MCF 10A (cell line): ENCODE measurements at places on chromosomes 6 and 20. TPM values are rescaled to one million over a fixed set of nuclear protein-coding genes. Genes with fewer than 3 reads are reported as not detected.

DNA sequence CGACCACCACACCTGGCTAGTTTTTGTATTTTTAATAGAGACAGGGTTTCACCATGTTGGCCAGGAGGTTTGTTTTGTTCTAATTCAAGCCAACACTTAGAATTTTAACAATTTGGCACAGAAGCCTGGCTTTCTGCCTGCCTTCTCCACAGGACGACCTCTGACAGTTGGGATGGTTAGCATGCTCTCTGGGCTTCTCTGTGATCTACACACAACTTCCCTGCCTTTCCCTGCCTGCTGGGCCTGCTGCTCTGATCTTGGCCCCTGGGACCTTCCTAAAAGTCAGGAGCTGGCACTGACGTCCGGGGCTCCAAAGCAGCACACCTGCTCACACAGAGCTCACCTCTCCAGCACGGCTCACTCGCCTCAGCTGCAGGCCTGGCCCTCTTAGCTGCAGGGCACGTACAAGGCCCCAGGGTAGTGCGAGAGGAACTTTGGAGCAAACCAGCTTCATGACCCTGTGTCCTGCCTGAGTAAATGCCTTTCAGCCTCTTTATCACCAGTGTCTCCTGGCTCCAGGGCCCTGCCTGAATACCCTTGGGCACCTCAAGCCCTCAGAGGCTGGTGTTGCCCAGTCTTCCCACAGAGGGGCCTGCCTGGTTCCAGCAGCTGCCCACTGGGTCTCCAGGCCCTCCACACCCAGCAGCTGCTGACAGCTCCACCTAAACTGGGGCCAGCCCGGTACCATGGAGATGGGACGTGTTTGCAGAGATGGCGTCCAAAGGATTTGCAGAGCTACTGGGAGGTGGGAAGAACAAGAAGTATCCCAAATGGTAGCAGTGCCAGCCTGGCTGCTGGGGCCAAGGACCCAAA, 96.0 kb downstream of the PSMB1 start:
- H3K4me3 ChIP-seq, result no peak overlapping the region
- DNase-seq, result no peak
- H3K27ac ChIP-seq, result no peak overlapping the region
- no peaks in the 10 kb centered on the region for H3K27me3 ChIP-seq
- H3K4me1 ChIP-seq, result no peaks in the 10 kb centered on the region

GRCh38 chr6:169961772-169962561, 210.5 kb downstream of the ERMARD start:
- DNase-seq, result no peak
- H3K4me3 ChIP-seq, result no peak overlapping the region
- H3K4me1 ChIP-seq, result no peaks in the 10 kb centered on the region
- peaks cover 16% of the 10 kb centered on the region for H3K27me3 ChIP-seq
- H3K27ac ChIP-seq, result no peak overlapping the region

MOG gene
- total RNA-seq, result not detected in 2 replicates

DNA sequence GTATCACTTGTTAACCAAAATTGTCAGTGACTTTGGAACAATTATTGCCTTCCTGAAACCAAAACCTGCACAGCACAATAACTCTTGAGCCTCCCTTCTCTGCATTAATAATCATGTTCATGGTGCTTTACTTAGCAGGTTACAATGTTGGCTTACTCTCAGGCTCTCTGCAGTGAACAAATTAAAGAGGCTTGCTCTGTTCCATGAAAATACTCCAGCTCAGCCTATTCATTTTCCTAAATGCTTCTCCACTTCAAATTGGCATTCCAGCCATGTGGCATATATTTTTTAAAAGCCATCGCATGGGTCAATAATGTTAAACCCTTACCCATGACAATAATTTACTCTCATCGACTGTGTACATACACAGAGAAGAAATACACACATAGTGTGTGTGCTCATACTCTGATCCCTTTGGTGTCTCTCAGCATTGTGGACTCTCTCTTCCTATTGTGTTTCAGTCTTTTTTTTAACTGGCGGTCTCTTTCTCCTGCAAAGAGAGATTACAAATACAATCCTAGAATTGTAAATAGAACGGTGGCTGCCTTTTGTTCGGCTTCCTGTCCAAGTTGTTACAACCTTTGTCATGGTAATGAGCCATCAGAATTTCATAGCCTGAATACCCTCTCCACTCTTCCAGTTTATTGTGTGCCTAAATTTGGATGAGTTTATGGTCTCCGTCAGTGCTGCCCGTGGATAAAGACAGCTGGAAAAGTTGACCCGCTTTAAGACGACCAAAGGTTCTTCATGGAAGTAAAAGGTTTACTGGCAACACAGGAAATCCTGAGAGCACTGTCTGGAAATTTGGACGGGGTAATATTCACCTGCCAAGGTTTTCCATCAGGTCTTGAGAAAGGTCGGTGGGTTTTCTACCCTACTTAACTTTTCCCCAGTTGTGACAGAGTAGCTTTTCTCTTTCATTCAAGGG, 263.6 kb downstream of the CD83 start:
- H3K27me3 ChIP-seq, result no peaks in the 10 kb centered on the region
- no peaks in the 10 kb centered on the region for H3K36me3 ChIP-seq
- no peak overlapping the region for H3K27ac ChIP-seq
- H3K4me1 ChIP-seq, result no peaks in the 10 kb centered on the region
- H3K4me3 ChIP-seq, result no peak overlapping the region
- DNase-seq, result no peak

DNA sequence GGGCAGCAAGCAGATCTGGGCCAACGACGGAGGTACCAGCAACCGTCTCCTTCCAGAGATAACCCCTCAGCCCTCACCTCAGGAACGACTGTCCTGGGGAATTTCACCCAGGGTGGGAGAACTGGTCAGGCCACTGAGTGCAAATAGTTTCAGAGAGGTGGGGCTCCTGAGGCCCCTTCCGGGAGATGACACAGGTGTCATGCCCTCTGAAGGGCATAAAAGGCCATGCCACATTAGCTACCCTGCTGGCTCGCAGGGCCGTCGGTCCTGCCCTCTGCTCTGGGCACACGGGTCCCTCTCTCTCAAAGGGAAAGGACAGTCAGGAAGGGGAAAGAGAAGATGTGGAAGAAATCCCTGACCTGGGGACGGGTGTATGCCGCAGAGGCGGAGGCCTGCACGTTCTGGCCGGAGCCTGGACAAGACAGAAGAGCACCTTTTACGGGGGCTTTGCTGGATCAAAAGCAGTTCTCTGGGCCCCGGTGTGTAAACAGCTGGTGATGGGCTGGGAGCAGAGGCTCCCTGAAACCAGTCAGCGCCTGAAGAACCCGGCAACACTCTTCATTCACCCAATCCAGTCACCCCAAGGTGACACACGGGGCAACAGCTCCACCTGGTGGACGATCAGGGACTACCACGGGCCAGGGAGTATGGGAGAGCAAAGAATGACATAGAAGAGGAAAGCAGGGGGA, 6.4 kb upstream of the TAF8 start:
- DNase-seq, result peak; percentile 92
- H3K4me1 ChIP-seq, result peaks cover 39% of the 10 kb centered on the region
- H3K36me3 ChIP-seq, result peaks cover 22% of the 10 kb centered on the region
- H3K27me3 ChIP-seq, result no peaks in the 10 kb centered on the region
- H3K4me3 ChIP-seq, result peak overlapping the region; percentile 91
- H3K27ac ChIP-seq, result peak overlapping the region; percentile 60

GRCh38 chr6:136609873-136610706, 59.9 kb upstream of the MAP7 start:
- H3K27ac ChIP-seq, result peak overlapping the region; percentile 94
- H3K27me3 ChIP-seq, result no peaks in the 10 kb centered on the region
- peak overlapping the region; percentile 36 for H3K4me3 ChIP-seq
- DNase-seq, result peak; percentile 99

DNA sequence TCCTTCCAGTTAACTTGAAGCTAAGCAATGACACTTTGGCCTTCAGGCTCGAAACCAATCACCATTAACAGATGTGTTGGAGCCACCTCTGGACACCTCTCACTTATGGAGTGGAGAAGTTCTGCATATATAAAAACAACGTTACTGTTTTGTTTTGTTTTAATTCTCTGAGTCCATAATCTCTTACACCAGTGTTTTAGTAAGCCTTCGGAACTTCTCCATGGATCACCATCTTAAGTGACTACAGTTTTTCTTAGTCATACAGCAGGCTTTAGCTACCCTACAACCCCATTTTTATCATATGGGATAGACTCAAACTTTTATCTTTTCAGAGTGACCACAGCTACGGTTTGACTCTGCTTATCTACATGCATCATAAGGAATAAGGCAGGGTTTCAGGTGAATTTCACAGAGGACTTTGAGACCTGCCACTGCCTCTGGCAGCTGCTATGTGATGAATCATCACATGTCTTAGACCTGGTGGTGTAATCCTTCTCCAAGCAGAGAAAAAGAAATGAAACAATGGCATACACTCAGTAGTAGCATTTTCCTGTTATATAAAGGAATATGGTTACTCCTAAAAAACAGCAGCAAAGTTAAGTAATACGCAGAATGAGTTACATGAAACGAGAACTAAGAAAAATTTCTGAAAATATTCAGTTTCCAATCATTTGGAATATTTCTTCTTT, 5.5 kb upstream of the HDDC2 start:
- peaks cover 7% of the 10 kb centered on the region for H3K27me3 ChIP-seq
- peak; percentile 63 for DNase-seq
- no peaks in the 10 kb centered on the region for H3K36me3 ChIP-seq
- H3K4me1 ChIP-seq, result peaks cover 17% of the 10 kb centered on the region
- no peak overlapping the region for H3K4me3 ChIP-seq

GRCh38 chr20:18796282-18796833, 17.2 kb upstream of the SCP2D1 start:
- H3K27me3 ChIP-seq, result no peaks in the 10 kb centered on the region
- no peak overlapping the region for H3K4me3 ChIP-seq
- H3K36me3 ChIP-seq, result no peaks in the 10 kb centered on the region
- no peak overlapping the region for H3K27ac ChIP-seq

NKX2-2 gene
- not detected in 2 replicates for total RNA-seq

GRCh38 chr20:259981-260380, 2.5 kb downstream of the DEFB132 start:
- H3K4me3 ChIP-seq, result no peak overlapping the region
- H3K27ac ChIP-seq, result no peak overlapping the region
- no peaks in the 10 kb centered on the region for H3K36me3 ChIP-seq
- DNase-seq, result peak; percentile 20
- H3K27me3 ChIP-seq, result peaks cover 50% of the 10 kb centered on the region
- H3K4me1 ChIP-seq, result no peaks in the 10 kb centered on the region

MLIP gene
- 0.61 TPM in 1 of 2 replicates, not detected in the other for total RNA-seq

DNA sequence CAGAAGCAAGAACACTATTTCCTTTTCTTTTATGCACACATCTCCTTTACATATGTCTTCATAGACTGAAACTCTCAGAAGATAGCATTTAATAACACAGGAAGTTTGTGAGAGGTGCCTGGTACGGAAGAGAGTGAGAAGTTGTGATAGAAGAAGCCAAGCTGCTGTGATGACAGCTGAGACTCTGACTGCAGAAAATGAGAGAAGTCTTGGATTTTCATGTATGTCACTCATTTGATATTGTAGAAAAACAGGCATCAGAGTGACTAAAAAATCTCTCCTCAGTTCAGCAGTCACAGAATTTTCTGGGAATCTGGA, 154.9 kb upstream of the BMP2 start:
- no peak overlapping the region for H3K4me3 ChIP-seq
- H3K4me1 ChIP-seq, result peaks cover 21% of the 10 kb centered on the region
- H3K27ac ChIP-seq, result no peak overlapping the region
- H3K27me3 ChIP-seq, result no peaks in the 10 kb centered on the region
- DNase-seq, result no peak

CST5 gene
- not detected in 2 replicates for total RNA-seq

DDX43 gene
- not detected in 2 replicates for total RNA-seq

DNA sequence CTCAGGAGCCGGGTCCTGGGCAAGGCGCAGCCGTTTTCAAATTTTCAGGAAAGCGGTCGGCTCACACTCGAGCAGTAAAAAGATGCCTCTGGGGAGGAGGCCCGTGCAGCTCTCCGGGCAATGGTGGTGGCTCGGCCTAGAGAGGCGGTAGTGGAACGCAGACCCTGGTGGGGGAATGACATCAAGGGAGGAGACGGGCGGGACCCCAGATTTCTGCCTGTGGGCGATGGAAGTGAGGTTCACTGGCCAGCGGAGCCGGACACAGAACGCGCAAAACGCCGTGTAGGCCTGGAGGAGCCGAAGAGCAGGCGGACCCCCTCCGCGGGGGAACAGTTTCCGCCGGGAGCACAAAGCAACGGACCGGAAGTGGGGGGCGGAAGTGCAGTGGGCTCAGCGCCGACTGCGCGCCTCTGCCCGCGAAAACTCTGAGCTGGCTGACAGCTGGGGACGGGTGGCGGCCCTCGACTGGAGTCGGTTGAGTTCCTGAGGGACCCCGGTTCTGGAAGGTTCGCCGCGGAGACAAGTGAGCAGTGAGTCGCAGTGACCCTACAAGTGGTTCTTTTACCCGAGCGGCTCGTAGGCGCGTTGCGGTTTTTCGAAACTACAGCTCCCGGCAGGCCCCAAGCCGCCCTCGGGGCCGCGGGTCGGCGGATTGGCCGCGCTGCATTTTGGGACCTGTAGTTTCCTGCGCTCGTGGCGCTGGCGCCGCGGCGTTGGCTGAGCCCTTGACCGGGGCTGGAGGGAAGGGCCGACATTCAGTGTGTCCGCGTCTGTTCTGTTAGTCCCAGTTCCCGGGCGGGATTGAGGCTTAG, at the start of gene RTEL1:
Gene RTEL1 (plus strand): TSS at position 376 of the 812 bp plus-strand sequence. CDS start 1,091 bp downstream, outside the sequence.
- no peaks in the 10 kb centered on the region for H3K27me3 ChIP-seq
- H3K4me1 ChIP-seq, result peaks cover 9% of the 10 kb centered on the region
- DNase-seq, result peak; percentile 88
- peak within 1 kb of the TSS; percentile 97 for H3K27ac ChIP-seq
- peak within 1 kb of the TSS; percentile 88 for H3K4me3 ChIP-seq

DNA sequence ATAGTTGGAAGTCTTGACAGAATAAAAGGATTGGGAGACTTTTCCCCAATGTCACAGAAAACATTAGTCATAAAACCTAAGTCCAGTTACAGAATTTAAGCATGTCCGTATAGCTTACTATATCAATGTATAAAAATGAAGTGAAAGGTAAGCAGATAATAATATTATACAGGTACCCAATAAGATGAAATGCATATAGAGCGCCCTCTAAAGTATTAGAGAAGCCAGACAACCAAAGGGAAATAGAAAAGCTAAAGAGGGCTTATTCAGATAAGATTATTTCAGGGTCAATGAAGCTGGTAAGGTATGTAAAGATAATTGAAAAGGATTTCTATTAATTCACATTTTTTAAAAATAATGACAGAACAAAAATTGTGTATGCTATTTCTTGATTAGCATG, 947.7 kb upstream of the MAP3K7 start:
- H3K4me1 ChIP-seq, result no peaks in the 10 kb centered on the region
- H3K4me3 ChIP-seq, result no peak overlapping the region
- no peaks in the 10 kb centered on the region for H3K36me3 ChIP-seq
- peak; percentile 2 for DNase-seq

- DNase-seq, result no peak
- H3K27ac ChIP-seq, result no peak overlapping the region
- no peaks in the 10 kb centered on the region for H3K36me3 ChIP-seq
- H3K4me1 ChIP-seq, result no peaks in the 10 kb centered on the region
Observed at GRCh38 chr6:123850555-123850954, 46.9 kb downstream of the NKAIN2 start.

- no peak overlapping the region for H3K4me3 ChIP-seq
- H3K27me3 ChIP-seq, result no peaks in the 10 kb centered on the region
- peaks cover 6% of the 10 kb centered on the region for H3K36me3 ChIP-seq
- no peak overlapping the region for H3K27ac ChIP-seq
Observed at GRCh38 chr6:161242779-161243693, 30.8 kb downstream of the AGPAT4 start.

PRRT1 gene
- total RNA-seq, result 0.17 and 0.19 TPM in 2 replicates

- H3K4me3 ChIP-seq, result no peak overlapping the region
- no peak overlapping the region for H3K27ac ChIP-seq
- no peaks in the 10 kb centered on the region for H3K27me3 ChIP-seq
- DNase-seq, result no peak
Observed at GRCh38 chr20:48761023-48761785, 66.6 kb downstream of the PREX1 start.
